Pons (tissue), 1 donor: ENCODE measurements at places on chromosomes 6 and 20.

- DNase-seq, result no peak
These were observed 100.2 kb downstream of the PERP start for GRCh38 chr6:138007014-138007472.

GRCh38 chr20:60851826-60852704 is 400.0 kb upstream of the CDH4 start:
- DNase-seq, result no peak

GRCh38 chr6:123811378-123811777 is 7.7 kb downstream of the NKAIN2 start:
- peak; percentile 51 for DNase-seq

DNA sequence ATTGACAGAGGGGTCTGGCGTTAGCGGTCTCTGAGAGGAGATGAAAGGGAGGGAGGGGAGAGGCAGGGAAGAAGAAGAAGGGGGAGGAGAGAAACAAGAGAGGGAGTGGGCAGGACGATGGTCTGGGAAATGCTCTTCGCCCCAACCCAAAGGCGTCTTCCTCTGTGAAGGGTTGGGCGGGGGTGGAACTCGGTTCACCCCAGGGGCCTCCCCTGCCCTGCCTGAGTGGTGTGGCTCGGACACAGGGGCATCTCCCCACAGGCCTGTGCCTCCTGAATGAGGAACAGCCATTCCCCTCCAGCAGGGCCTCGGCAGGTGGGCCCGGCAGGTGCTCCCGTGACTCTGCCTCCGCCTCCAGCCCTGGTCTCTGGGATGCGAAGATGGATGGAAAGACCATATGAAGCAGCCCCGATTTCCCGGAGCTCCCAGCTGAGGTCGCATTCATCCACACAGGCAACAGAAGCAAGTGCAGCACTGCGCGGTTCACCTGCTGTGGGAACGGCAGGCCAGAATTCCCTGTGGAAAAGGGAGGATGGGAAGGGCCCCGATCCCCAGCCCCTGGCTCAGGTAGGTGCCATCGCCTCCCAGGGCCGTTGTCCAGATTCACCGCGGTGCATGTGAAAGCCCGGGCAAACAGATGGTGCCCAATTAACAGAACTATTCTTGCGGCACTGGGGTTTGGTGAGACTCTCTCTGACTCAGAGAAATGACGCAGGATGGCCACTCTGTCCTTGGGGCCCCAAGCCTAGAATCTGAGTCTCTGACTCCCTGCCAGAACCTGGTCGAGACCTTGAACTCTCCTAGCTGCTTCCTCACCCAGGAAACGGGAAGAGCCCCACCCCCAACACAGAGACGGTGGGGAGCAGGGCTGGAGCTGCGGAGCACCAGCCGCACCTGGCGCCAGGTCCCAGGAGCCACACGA is 29.4 kb upstream of the RPS6KA2 start:
- DNase-seq, result no peak

DNA sequence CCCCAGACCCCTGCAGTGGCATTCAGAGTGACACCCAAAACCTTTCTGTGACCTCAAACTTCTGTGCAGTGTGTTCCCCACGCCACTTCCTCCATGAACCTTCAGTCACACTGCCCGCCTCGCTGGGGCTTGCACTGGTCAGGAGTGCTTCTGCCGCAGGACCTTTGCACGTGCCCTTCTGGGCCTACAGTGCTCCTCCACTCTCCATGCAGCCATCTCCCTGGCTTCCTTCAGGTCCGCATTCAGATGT is 27.1 kb downstream of the SYNJ2 start:
- no peak for DNase-seq

GRCh38 chr20:32564921-32565734 is 20.0 kb downstream of the NOL4L start:
- peak; percentile 71 for DNase-seq

- no peak for DNase-seq
These were observed 43.6 kb downstream of the ZDHHC14 start for GRCh38 chr6:157424491-157425020.

DNA sequence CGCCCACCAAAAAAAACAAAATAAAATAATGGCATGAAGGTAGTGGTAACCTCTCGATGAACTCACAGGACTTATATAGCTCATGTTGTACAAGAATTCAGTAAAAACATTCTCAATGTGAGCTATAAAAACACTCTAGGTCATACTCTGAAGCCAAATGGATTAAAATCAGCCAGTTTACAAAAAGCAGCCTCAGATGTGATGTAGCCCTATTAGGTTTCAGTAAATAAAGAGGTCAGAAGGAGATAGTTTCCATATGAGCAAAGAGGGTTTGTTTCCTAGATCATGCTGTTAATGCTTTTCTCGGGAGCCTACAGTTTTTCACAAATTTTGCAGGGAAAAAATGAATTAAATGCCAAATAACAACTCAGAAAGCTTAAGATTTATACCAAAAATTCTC is 319.5 kb upstream of the HSF2 start:
- no peak for DNase-seq

DNA sequence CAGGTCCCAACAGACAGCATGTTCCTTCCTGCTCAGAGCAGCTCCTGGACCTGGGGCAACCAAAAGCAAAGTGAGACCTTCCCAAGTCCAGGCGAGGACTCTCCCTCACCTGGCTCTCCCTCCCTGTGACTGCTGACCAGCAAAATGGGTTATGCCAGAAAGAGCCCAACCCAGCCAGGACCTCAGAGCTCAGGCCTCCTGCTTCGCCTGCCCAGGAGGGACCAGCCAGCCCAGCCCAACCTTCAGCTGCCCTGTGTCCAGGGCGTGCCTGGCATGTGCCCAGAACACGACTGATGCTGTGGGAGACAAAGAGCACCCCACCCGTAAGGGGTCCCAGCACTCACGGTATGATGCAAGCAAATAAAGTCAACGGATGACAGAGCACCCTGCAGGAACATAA is 74.0 kb upstream of the CST7 start:
- DNase-seq, result no peak

DNA sequence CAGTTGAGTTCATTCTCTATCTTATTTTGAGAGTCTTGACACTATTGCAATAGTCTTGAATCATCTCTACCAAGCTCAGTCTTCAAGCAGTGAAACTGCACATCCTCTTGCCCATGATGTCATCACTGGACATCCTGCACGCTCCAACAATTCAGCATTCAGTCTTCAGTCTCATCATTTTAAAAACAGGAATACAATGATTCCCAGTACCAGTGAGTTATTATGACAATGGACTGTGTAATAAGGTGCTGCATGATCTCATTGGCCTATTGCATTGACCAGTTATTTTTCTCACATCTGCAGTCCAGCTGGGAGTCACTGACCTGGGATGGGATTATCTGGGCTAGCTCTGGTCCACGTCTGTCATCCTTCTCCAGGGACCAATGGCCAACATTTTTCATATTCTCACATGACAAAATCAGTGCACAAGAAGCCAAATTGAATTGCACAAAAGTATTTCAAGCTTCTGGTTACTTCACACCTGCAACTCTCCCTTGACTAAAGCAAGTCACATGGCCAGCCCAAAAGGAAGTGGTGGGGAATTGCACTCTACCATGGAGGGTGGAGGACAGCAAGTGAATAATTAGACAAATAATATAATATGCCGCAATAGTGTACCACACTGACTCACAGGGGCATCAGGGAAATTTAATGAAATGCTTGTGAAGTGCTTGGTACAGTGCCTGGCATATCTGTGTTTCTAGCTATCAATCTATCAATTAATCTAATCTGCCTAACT is 6.4 kb upstream of the CST2 start:
- DNase-seq, result no peak

DNA sequence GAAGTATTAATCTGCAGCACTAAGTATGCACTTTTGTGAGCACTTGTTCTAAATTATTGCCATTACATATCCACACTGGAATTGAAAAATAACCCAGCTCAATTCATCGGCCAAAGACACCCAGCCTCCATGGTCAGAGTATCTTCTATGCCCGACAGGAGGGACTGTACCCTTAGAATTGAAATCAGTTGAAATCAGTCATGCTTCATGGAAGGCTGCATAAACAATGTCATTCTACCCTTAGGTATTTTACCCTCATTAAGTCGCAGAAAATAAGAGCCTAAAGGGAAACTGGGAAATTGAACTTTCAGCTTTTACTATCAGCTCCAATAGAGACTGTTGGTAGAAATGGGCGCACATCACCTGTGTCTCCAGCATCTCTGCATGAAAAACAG is 2.9 kb upstream of the RAMACL start:
- no peak for DNase-seq
